ENCODE measurements at places on chromosomes 12 and 14.
A peak's percentile ranks its signal among the peaks of the same experiment; 100 is the strongest.

GRCh38 chr12:18340186-18340585 is 78.9 kb downstream of the PIK3C2G start:
- DNase-seq = no peak

GRCh38 chr12:105552056-105552455 is 221.6 kb downstream of the C12orf75 start:
- no peak for DNase-seq

DNA sequence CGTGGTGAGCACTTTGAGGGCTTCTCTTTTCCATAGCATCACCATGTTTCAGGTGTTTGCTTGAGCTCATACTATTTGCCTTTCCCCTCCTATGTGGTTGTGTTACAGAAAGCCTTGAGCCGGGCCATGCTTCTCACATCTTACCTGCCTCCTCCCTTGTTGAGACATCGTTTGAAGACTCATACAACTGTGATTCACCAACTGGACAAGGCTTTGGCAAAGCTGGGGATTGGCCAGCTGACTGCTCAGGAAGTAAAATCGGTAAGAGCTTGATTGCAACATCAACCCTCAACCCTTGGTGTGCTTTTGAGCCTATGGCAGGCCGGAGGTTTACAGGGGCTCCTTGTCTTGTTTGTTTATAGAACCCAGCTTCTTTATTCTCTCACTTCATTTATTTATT is 8.1 kb downstream of the LETMD1 start:
- peak; percentile 33 for DNase-seq

- DNase-seq = no peak
Observed at GRCh38 chr14:69484444-69485314, at the start of gene PLEKHD1. PLEKHD1 (plus strand) TSS chr14:69484728; CDS start chr14:69484966, 238 bp downstream.

DNA sequence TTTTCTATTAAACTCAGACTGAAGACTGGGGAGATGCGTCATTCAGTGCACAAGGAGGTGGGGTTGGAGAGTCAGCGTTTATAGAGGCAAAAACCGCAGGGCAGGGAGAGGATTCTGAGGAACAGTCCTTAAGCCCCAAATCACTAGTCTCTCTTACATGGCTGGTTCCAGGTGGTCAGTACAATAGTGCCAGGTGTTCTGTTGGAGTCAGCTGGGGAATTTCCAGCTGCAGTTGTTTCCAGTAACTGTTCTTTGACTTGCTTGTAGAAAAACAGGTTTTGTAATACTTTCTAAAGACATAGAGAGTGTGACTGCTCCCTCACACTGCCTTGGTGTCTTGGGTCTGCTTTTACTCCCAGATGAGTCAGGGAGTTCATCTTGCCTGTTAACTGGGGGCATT is 192.2 kb downstream of the TMTC3 start:
- DNase-seq = no peak

DNA sequence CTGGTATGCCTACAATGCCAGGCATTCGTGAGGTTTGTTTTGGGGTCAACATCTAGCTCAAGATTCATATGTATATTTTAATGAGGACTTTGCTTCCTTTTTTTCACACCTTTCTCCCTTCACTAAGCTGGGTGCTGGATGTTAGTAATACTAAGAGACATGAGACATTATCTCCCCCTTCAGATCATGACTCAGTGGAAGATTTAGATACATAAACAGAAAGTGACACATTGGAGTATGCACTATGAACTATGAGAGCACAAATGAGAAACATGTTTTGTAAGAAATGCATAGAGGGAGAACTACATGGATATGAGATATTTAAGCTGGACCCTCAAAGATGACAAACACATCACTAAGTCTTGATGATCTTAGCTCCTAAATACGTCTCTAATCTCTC is 286.3 kb downstream of the RPAP3 start:
- DNase-seq = no peak

GRCh38 chr12:100234591-100235304 is 32.1 kb downstream of the DEPDC4 start:
- DNase-seq = peak; percentile 26

GRCh38 chr12:62808166-62808879 is 126.6 kb downstream of the PPM1H start:
- DNase-seq = no peak

GRCh38 chr12:11755302-11755930 is 105.9 kb downstream of the ETV6 start:
- DNase-seq = no peak

GRCh38 chr12:44848703-44849085 is 27.4 kb downstream of the NELL2 start:
- DNase-seq = no peak

DNA sequence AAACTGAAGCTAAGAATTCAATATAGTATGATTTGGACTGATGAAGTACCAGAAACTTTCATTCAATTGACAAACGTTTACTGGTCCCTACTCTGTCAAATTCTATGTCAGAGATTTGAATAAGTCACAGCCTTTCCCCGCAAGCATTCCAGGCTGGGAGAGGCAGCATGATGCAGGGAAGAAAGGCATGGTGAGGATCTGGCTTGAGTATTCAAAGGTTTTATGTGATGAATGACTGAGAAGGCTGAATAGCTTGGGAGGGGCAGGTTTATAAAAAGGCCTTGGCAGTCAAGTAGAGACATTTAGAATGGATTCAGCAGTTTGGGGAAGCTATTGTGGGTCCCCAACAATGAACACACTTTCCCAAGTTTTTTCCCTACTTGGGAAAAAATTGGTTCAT is 431.8 kb downstream of the DPF3 start:
- DNase-seq = no peak

DNA sequence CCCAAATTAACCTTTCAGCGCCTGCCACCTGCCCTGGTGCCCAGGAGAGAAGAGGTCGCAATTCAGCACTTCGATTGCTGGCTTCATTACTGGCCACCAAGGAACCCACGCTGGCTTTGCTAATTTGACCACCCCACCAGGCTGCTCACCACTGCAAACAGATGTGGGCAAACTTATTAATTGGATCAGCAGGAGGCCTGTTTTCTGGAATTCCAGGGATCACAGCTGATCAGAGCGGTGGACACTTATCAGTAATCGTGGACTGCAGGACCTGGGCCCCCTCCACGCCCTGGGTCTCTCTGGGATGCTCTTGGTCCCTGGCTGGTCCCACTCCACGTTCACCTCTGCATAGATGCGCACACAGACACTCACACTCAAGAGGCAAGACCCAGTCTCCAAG is 27.8 kb downstream of the BEGAIN start:
- DNase-seq = no peak

DNA sequence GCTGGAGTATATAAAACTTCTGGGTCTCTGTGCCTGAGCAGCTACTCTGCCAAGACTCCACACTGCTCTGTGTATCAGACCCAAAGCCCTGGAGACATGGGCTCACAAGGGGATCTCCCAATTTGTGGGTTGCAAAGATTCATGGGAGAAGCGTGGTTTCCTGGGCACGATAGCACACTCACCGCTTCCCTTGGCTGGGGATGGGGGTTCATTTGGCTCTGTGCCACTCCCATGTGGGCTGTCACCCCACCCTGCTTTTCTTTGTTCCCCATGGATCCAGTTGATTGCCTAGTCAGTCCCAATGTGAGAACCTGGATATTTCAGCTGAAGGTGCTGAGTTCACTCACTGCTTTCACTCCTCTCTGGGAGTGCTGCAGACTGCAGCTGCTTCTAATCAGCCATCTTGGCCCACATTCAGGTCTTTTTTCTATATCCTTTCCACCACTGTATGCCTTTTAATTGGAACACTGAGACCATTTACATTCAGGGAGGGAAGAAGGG is 40.0 kb upstream of the PCNX4 start:
- no peak for DNase-seq

DNA sequence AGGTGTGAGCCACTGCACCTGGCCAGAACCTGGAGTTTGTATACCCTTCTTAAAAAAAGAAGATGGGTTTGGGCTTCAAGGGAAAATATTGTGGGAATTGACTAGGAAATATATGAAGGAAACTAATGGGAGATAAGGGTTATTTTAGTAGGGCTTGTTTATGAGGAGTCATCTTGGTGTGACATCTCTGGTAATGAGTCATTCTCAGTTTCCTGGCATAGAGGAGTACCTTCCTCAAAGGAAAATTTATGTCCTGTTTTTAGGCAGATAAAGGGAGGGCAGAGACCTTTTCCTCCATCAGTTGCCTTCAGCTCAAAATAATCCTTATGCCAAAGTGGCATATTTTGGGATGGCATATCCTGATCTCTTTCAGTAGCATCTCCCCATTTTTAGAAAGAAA is 30.6 kb upstream of the NFKBIA start:
- no peak for DNase-seq

GRCh38 chr12:10331642-10332239 is 24.1 kb downstream of the KLRD1 start:
- DNase-seq = peak; percentile 20

GRCh38 chr14:78316786-78317185 is 146.6 kb downstream of the NRXN3 start:
- DNase-seq = no peak

- no peak for DNase-seq
Observed at GRCh38 chr14:84095681-84096080, 1434.3 kb upstream of the FLRT2 start.

GRCh38 chr14:96205978-96206360 is 1.3 kb downstream of the BDKRB2 start:
- DNase-seq = no peak

DNA sequence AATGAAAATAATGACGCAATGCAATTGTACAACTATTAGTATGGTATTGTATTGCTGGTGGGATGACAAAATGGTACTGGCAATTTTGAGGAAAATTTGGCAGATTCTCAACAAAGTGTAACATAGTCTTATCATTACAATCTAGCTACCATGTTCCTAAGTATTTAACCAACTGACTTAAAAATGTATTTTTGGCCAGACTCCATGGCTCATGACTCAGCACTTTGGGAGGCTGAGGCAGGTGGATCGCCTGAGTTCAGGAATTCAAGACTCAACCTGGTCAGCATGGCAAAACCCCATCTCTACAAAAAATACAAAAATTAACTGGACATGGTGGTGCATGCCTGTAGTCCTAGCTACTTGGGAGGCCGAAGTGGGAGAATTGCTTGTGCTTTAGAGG is 1409.5 kb downstream of the AACS start:
- no peak for DNase-seq

DNA sequence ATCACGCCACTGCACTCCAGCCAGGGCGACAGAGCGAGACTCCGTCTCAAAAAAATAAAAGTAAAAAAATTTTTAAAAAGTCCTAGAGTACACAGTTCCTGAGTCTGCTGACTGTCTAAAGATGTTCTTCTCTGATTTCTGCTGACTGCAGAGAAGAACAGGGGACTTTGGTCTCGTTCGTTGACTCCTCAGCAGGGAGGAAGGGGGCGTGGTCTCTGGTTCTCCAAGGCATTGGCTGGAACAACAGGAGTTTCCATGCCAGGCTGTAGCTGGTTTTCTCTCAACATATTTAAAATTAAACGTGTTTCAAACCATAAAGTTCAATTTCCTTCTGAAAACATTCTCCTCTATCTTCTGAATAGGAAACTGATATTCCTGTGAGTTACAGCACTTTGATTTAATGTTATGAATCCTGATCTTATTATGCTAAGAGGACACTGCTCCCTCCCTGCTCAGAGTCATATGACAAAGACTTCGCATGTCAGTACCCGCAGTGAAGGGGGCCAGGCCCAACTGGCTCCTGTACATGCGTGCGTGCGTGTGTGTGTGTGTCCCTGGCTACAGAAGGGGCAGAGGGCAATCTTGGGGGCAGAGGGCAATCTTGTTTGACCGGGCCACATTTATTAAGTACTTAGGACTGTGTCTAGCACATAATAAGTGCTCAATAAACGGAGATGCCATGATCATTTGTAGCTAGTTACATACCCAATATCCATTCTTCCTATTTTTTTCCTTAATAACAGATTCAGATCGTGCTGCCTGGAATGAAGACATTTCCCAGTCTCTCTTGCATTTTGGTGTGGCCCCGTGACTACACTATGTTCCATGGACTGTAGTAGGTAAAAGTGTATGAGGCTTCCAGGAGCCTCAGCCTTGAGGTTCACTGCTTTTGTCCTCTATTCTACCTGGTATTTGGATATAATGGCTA is 16.5 kb upstream of the HNF1A start:
- no peak for DNase-seq

GRCh38 chr12:89710873-89711750 is 2.5 kb upstream of the ATP2B1 start:
- no peak for DNase-seq

- no peak for DNase-seq
Observed at GRCh38 chr12:93315907-93316622, 61.7 kb upstream of the NUDT4 start.

DNA sequence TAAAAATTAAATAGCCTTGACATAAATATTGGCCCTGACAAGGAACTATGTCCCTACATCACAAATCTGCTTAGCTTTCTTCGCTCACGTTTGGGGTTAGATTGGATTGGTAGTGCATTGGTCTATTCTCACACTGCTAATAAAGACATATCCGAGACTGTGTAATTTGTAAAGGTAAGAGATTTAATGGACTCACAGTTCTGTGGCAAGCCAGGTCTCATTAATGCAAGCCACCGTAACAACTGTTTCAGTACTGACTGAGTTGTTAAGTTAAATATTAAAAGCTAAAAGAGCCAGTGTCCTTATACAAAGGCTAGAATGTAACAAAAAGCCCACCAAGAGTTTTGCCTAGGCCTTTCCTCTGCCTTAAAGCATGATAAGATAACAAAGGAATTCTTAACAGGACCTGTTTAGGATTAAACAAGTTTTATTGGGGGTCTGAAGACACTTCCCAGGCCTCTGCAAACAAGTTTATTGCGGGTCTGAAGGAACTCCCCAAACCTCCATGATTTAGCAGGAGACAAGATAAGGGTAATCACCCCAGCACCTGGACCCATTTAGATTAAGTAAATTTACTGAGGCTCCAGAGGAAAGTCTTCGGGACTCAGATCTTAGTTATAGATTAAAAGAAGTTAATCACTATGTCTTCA is 88.2 kb upstream of the PTGDR start:
- no peak for DNase-seq

- no peak for DNase-seq
Observed at GRCh38 chr12:3152011-3152511, 74.9 kb downstream of the TSPAN9 start.

DNA sequence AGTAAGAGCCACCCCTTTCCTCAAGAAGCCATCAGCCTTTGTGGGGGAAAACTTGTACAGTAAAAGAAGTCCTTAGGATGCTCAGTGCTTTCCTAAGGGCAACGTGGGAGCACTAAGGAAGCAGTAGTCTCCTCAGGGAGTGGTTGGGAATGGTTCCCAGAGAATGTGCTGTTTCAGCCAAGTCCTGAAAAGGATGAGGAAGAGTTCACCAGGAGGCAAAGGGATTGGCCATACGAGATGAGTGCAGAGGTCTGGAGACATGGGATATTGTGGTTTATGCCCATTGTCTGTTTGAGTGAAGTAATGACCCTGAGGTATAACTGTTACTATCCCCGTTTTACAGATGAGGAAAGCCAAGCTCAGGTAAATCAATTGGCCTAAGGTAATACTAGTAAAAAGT is 86.0 kb upstream of the ATF1 start:
- DNase-seq = peak; percentile 11

- DNase-seq = peak; percentile 97
Observed at GRCh38 chr12:13205809-13206559, 9.5 kb downstream of the EMP1 start.

GRCh38 chr12:82931349-82932116 is 244.8 kb downstream of the TMTC2 start:
- no peak for DNase-seq

DNA sequence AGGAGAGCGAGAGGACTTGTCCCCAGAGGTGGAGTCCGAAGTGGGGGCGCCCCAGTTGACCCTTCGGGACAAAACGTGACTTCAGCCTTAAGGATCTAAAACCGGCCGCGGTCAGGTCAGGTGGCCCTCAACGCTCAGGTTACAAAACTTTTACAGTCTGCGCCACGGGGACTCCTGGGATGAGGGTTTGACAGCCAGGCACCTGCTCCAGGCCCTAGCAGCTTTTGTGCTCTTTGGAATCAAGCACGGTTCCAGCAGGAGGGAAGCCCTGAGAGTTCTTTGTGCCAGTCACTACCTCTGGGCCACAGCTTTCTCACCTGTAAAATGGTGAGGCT is 337 bp downstream of the ZC2HC1C start:
- DNase-seq = no peak
